ENCODE measurements at places on chromosomes 7 and 10. TPM values are rescaled to one million over a fixed set of nuclear protein-coding genes. Genes with fewer than 3 reads are reported as not detected.

GRCh38 chr10:100731407-100732240 is 13.8 kb upstream of the PAX2 start:
- peaks cover 91% of the 10 kb centered on the region for H3K27me3 ChIP-seq
- peaks cover 32% of the 10 kb centered on the region for H3K4me1 ChIP-seq

- peaks cover 29% of the 10 kb centered on the region for H3K4me1 ChIP-seq
- no peak overlapping the region for H3K4me3 ChIP-seq
- H3K27me3 ChIP-seq: no peaks in the 10 kb centered on the region
- DNase-seq: peak; percentile 71
- peak overlapping the region; percentile 78 for H3K27ac ChIP-seq
These were observed 99.7 kb downstream of the PAXIP1 start for GRCh38 chr7:154903083-154903731.

DNA sequence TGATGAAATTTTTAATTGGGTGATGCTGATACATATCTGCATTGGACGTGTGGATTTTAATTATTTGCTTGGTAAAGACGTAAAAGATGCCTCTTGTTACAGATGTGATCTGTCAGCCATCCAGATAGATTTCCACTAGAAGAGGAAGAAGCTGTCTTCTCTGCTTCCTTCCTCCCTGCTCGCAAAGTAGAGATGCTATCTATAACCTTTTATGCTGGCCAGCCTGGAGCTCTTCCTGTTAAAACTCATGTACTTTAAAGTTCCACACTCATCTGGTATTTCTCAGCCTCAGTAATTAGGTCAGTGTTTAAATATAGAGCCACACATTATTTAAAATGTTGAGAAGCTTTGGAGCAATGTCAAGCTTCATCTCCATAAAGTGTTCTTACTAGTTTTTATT is 51.2 kb upstream of the TMEM229A start:
- H3K27me3 ChIP-seq: no peaks in the 10 kb centered on the region
- no peak overlapping the region for H3K27ac ChIP-seq
- DNase-seq: peak; percentile 78
- H3K36me3 ChIP-seq: no peaks in the 10 kb centered on the region
- no peak overlapping the region for H3K4me3 ChIP-seq
- peaks cover 26% of the 10 kb centered on the region for H3K4me1 ChIP-seq

SFTPA1 gene
- 1.4 TPM for total RNA-seq

CNNM2 gene
- total RNA-seq: 39.0 TPM
